CD14-positive monocyte (primary cell): ENCODE measurements at places on chromosomes 5 and 9.
A peak's percentile ranks its signal among the peaks of the same experiment; 100 is the strongest.

GRCh38 chr5:142215915-142216681 is 107.5 kb downstream of the NDFIP1 start:
- DNase-seq: no peak
- H3K27ac ChIP-seq: no peak overlapping the region
- no peaks in the 10 kb centered on the region for H3K36me3 ChIP-seq
- peaks cover 8% of the 10 kb centered on the region for H3K4me1 ChIP-seq

DNA sequence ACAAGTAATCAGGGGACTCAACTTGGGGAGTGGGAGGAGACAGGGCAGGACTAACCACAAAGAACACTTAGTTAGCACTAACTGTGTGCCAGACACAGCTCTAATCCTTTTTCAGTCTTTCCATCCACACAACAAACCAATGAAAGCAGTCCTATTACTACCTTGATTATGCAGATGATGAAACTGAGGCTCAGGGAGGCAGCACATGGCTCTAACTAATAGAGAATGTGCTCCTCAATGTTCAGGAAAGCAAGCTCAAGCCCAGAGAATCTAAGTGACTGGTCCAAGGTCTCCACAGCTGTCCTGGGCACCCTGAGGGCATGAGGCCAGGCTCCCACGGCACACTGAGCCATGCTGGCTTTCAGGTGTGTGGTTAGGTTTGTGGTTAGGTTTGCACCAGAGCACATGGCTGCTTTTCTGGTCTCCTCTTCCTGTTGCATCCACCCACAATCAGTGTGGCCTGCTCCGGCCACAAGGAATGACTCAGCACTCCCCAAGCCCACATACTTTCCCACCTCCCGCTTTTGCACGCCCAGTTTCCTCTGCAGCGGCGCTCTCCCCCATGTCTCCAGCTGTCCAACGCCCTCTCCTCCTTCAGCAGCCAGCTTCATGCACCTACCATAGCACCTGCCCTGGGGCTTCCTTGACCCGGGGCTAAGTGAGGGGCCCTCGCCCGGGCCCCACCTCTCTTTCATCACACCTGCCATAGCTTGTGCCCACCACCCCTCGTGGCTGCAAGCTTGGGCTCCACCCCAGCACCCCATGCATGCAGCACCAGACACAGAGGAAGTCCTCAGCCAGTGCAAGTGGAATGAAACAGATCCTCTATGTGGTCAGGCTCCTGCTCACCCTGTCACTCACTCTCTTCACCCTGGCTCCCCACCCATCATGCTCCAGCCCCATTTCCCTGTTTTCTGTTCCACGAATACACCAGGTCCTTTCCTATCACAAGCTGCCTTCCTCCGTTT is 133.1 kb downstream of the GABBR2 start:
- H3K27ac ChIP-seq: no peak overlapping the region
- peaks cover 20% of the 10 kb centered on the region for H3K4me1 ChIP-seq
- peak; percentile 9 for DNase-seq

DNA sequence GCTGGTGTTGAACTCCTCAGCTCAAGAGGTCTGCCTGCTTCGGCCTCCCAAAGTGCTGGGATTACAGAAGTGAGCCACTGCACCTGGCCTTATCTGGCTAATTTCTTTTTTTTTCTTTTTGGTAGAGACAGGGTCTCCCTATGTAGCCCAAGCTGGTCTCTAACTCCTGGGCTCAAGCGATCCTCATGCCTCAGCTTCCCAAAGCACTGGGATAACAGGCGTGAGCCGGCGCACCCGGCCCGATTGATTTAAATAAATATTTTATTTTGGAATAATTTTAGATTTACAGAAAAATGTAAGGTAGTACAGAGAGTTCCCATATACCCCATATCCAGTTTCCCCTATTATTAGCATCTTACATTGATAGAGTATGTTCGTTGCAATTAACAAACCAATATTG is 155.0 kb upstream of the MVB12B start:
- no peaks in the 10 kb centered on the region for H3K4me1 ChIP-seq
- no peaks in the 10 kb centered on the region for H3K36me3 ChIP-seq
- H3K27ac ChIP-seq: no peak overlapping the region
- H3K27me3 ChIP-seq: no peaks in the 10 kb centered on the region

- H3K27me3 ChIP-seq: no peaks in the 10 kb centered on the region
- H3K36me3 ChIP-seq: no peaks in the 10 kb centered on the region
- no peak overlapping the region for H3K27ac ChIP-seq
- H3K4me3 ChIP-seq: no peak overlapping the region
Observed at GRCh38 chr5:178314961-178315820, 82.6 kb upstream of the PHYKPL start.

GRCh38 chr5:76425928-76426804 is 23.1 kb downstream of the IQGAP2 start:
- peaks cover 19% of the 10 kb centered on the region for H3K36me3 ChIP-seq
- no peak overlapping the region for H3K27ac ChIP-seq
- DNase-seq: no peak
- peaks cover 21% of the 10 kb centered on the region for H3K4me1 ChIP-seq

DNA sequence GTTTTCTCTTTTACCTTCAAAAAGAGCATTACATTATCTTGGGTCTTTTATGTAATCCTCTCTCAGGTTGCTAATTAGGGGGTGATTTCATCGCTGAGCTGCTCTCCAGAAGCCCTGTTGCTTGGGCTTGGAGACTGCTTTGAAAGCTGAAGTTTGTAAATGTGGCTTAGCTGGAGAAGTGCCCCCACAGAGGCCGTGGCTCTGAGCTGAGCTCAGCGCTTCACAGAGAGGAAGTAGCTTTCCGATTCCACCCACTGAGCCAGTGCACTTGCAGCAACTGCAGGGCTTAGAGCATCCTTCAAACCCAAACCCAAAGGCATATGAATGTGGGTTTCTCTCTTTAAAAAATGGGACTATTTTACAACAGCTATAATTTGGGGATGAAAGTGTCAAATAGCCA is 13.7 kb upstream of the NXNL2 start:
- no peak overlapping the region for H3K4me3 ChIP-seq
- no peak for DNase-seq
- no peaks in the 10 kb centered on the region for H3K4me1 ChIP-seq
- no peaks in the 10 kb centered on the region for H3K27me3 ChIP-seq
- no peaks in the 10 kb centered on the region for H3K36me3 ChIP-seq

GRCh38 chr5:136425921-136426320 is 60.6 kb upstream of the TRPC7 start:
- H3K4me3 ChIP-seq: no peak overlapping the region
- no peaks in the 10 kb centered on the region for H3K36me3 ChIP-seq
- H3K27ac ChIP-seq: no peak overlapping the region
- DNase-seq: no peak
- no peaks in the 10 kb centered on the region for H3K4me1 ChIP-seq

- H3K4me1 ChIP-seq: no peaks in the 10 kb centered on the region
- H3K36me3 ChIP-seq: no peaks in the 10 kb centered on the region
- no peaks in the 10 kb centered on the region for H3K27me3 ChIP-seq
- H3K27ac ChIP-seq: no peak overlapping the region
- H3K4me3 ChIP-seq: no peak overlapping the region
Observed at GRCh38 chr9:37938121-37938891, 34.4 kb upstream of the SLC25A51 start.

DNA sequence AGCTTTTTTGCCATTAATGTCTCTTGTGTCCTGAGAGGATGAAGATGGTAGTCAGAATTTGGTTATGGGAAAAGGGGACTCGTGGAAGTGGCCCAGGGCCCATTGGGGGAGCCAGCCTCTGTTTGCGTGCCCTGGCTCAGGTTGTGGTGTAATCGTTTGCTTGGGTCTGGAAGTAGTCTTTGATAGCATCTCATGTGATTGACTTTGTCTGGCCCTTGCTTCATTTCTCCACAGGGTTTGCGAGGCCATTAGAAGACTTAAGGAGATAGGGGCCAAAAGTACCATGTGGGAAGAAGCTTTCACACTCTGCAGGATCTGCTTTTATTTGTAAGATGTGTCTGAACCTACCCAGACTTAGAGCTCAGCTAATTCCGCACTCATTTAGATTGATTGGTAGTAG is 114.5 kb downstream of the FGF1 start:
- H3K4me3 ChIP-seq: no peak overlapping the region
- H3K4me1 ChIP-seq: peaks cover 3% of the 10 kb centered on the region
- no peaks in the 10 kb centered on the region for H3K36me3 ChIP-seq
- no peaks in the 10 kb centered on the region for H3K27me3 ChIP-seq
- no peak for DNase-seq

- H3K27me3 ChIP-seq: no peaks in the 10 kb centered on the region
- no peak overlapping the region for H3K4me3 ChIP-seq
- no peak for DNase-seq
- no peak overlapping the region for H3K27ac ChIP-seq
Observed at GRCh38 chr9:81999806-82000205, 11.2 kb downstream of the SPATA31D1 start.

DNA sequence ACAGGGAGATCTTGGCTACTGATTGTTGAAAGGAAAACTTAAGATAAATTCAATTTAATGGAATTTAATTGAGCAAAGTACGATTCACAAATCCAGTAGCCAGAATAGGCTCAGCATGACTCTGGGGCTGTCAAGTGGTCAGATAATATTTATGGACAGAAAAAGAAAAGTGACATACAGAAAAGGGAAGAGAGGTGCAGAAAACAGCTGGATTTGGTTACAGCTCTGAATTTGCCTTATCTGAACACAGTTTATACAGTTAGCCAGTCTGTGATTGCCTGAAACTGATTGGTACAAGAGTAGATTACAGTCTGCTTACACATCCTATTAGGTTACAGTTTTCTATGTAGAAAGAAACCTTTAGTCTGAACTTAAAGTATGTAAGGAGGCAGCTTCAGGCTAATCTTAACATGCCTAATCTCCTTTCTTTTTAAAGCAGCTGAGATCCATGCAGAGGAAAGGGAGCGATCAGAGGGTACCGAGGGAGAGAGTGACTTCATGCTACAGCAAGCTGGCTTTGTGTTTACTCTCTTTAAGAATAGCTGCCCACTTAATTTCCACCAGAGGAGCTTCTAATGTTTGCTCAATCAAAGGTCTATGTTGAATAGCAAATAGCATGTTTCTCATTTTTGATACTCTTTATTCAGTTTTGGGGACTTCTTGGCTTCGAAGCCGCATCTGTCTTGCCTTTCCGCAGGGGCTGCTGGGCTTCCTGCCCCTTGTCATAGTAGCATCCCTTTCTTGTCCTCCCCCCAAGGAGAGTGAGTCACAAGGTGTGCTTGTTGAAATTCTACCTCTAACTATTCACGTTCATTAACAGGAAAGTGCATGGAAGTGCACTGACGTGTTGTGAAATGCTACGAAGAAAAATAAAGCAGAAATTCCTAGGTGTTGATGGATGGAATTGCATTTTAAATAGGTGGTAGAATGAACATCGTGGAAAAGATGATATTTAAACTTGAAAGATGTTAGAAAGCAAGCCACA is 761.2 kb downstream of the TAF11L14 start:
- no peak overlapping the region for H3K4me3 ChIP-seq
- no peaks in the 10 kb centered on the region for H3K36me3 ChIP-seq
- no peaks in the 10 kb centered on the region for H3K27me3 ChIP-seq
- no peak overlapping the region for H3K27ac ChIP-seq
- no peaks in the 10 kb centered on the region for H3K4me1 ChIP-seq

DNA sequence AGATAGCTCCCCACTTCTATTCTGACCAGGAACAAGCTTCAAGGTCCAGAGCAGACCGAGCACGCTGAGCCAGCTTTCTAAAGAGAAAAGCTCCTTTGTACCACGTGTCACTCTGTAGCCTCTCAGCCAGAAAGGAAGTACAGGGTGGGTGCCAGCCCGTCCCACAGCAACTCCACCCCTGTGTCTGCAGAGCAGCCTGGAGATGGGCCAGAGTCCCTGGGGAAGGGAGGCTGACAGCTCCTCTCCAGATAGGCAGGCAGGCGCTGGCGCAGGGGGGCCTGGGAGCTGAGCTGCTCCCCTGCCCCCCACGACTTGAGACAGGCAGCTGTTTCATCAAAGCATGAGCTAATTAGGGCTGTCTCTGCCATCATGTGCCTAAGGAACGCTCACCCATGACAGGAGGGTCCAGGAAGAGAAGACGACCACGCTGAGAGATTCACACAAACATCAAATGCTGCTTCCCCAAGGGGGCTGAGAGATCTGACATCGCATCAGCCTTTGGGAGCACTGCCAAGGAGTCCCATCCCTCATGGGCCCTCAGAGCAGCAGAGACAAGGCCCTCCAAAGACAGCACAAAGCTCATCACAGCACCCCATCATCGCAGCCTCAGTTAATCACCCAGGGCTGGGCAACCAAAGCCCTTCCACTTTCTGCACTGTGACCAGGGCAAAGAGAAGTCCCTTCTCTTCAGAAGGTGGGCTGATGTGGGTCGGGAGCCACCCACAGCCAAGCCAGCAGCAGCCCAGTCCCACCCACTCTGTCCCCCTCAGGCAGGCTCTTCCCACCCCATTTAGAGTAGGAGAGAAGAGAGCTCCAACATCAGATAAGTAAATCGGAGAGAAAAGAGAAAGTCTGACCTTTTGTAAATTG is 78.5 kb upstream of the LRRTM2 start:
- H3K27me3 ChIP-seq: no peaks in the 10 kb centered on the region
- H3K36me3 ChIP-seq: peaks cover 29% of the 10 kb centered on the region
- H3K4me1 ChIP-seq: peaks cover 25% of the 10 kb centered on the region

- H3K27me3 ChIP-seq: no peaks in the 10 kb centered on the region
- H3K4me3 ChIP-seq: no peak overlapping the region
- H3K4me1 ChIP-seq: peaks cover 54% of the 10 kb centered on the region
- DNase-seq: no peak
Observed at GRCh38 chr9:129324808-129325502, 146.9 kb upstream of the IER5L start.

DNA sequence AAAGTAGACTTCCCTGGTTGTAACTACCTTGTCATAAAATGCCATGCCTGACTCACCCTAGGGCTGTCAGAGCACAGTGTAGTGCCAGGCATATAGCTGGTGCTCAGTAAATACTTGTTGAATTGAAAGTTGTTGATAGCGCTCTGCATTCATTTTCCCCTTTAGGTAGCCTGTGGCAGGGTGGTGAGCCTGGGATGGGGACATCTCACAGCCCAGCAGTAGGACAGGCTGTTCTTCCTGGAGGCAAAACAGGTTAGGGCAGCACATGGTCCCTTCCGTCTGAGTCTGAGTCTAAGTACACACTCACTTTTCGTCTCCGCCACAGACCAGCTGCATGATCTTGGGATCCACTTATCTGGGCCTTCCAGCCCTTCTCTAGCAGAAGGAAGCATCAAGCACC is 401.9 kb downstream of the ZSWIM6 start:
- no peak overlapping the region for H3K4me3 ChIP-seq
- DNase-seq: no peak
- H3K4me1 ChIP-seq: no peaks in the 10 kb centered on the region
- no peak overlapping the region for H3K27ac ChIP-seq
- no peaks in the 10 kb centered on the region for H3K36me3 ChIP-seq
- no peaks in the 10 kb centered on the region for H3K27me3 ChIP-seq

- no peaks in the 10 kb centered on the region for H3K27me3 ChIP-seq
- H3K4me1 ChIP-seq: peaks cover 11% of the 10 kb centered on the region
- DNase-seq: no peak
- H3K36me3 ChIP-seq: no peaks in the 10 kb centered on the region
- no peak overlapping the region for H3K4me3 ChIP-seq
Observed at GRCh38 chr9:131348631-131349521, 45.0 kb upstream of the PRRC2B start.

- H3K4me1 ChIP-seq: no peaks in the 10 kb centered on the region
- DNase-seq: no peak
- H3K36me3 ChIP-seq: no peaks in the 10 kb centered on the region
Observed at GRCh38 chr9:80013891-80014290, 442.1 kb downstream of the TLE4 start.
